ENCODE measurements at places on chromosomes 16 and 17.

DNA sequence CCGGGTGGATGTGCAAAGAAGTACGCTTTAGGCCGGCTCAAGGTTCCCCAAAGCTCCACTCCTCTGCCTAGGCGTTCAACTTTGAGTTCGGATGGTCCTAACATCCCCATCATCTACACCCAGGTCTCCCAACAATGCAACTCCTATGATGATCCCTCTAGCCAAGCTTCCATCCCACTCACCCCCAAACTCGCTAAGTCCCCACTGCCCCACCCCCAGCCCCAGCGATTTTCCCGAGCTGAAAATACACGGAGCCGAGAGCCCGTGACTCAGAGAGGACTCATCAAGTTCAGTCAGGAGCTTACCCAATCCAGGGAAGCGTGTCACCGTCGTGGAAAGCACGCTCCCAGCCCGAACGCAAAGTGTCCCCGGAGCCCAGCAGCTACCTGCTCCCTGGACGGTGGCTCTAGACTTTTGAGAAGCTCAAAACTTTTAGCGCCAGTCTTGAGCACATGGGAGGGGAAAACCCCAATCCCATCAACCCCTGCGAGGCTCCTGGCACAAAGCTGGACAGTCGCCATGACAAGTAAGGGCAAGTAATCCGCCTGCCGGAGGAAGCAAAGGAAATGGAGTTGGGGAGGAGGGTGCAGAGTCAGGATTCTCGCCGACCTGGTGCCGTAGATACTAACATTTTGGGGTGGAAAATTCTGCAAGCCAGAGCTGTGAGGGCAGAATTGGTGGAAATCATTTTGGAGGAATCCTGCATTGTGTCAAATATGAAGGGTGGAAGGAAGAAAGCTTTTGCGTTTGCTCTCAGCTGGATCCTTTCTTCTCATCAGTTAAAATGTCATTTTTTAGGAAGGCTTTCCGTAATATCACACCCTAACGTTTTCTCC lies at the start of gene TP53:
Gene TP53 (minus strand): TSS at position 419 of the 836 bp plus-strand sequence. CDS start 10,896 bp downstream, outside the sequence.
- H3K36me3 ChIP-seq, result peaks cover 51% of the 10 kb centered on the region
- peak; percentile 84 for DNase-seq
- H3K4me1 ChIP-seq, result peaks cover 38% of the 10 kb centered on the region
- H3K4me3 ChIP-seq, result peak within 1 kb of the TSS; percentile 88

DNA sequence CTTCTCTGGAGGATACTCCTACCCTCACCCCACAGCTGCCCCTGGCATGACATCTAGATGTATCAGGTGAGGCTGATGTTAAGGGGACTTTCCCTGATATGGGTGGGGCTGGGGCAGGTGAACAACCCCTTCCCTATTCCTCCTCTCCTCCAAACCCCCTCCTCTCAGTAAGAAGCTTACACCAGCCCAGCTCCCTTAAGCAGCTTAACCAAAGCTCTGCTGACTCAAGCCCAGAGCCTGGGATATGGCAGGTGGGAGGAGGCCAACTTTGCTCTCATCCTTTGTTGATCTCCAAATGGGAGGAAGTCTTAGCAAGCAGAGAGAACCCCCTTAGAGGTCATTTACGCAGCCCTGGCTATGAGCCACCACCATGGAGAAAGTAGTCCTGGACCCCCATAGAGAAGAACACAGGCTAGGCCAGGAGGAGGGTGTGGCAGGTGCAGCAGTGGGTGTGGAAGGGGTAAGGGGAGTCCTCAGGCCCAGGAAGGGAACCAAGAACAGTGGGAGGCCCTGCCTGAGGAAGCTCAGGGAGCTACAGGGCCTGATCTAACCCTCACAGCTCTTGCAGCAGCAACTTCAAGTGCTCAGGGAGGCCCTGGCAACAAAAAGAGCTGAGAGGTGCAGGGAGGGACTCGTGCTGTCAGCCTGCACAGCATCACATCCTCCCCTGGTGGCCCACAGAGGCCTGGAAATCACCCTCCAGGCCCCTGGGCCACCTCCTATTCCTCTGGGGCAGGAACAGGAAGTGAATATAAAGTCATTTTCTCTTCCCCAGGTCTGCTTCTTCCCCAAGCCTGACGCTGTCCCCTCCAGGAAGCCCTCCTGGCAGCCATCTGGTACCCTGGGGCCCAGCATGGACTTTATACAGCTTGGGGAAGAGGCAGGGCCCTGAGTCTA lies 2.9 kb downstream of the UNC119 start:
- H3K4me1 ChIP-seq, result peaks cover 51% of the 10 kb centered on the region
- H3K36me3 ChIP-seq, result peaks cover 4% of the 10 kb centered on the region
- H3K27ac ChIP-seq, result peak overlapping the region; percentile 95
- no peaks in the 10 kb centered on the region for H3K27me3 ChIP-seq
- H3K4me3 ChIP-seq, result peak overlapping the region; percentile 95

DNA sequence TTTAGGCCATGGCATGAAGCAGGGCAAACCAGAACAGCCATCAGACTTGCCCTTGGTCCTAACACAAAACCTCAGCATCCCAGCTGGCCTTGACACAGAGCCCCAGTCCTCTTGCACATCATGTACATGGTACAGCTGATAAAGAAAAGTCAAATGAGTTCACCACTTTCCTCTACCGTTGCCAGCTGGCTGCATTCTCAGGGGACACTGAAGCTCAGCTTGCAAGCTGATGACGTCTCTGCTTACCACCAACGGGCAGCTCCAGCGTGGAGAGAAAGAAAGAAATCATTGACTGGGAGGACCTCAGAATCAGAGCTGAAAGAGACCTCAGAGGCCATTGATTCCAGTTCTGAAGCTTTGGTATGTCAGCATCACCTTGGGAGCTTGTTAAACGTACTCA lies 80.7 kb upstream of the CES5A start:
- H3K36me3 ChIP-seq, result no peaks in the 10 kb centered on the region
- no peak overlapping the region for H3K4me3 ChIP-seq
- no peak for DNase-seq
- peaks cover 1% of the 10 kb centered on the region for H3K4me1 ChIP-seq
- H3K27ac ChIP-seq, result no peak overlapping the region

GRCh38 chr16:11551842-11552241 lies 34.9 kb downstream of the LITAF start:
- H3K27ac ChIP-seq, result peak overlapping the region; percentile 70
- H3K4me3 ChIP-seq, result no peak overlapping the region
- no peaks in the 10 kb centered on the region for H3K27me3 ChIP-seq
- no peak for DNase-seq
- peaks cover 46% of the 10 kb centered on the region for H3K4me1 ChIP-seq

DNA sequence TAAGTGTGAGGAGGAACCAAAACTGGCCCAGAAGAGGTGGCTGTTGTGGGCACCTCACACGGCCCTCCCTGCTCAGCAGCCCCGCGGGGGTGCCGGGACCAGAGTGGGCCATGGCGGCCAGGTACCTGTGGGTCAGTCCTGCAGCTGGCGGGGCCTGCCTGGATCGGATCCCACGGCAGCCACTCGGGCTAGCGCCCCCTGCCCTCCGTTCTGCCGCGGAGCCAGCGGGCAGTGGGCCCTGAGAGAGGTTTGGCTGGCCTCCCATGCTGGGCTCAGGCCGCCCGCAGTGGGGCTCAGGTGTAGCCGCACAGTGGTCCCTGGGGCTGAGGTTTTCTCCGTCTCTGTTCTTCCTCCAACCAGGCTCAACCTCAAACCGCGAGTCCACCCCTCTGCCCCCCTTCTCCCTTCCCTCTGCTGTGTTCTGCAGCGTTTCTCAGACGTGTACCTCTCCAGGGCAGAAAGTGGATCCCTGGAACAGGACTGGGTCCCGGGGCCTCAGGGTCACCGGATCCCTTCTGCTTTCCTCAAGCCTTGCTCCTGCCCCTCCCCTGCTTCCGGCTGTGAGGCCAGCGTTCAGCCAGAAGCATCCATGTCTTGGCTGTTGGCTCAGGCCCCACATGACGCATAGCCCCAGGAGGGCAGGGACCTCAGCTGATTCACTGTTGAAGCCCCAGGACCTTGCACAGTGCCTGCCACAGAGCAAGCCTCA lies 28.6 kb upstream of the ITGA3 start:
- H3K27ac ChIP-seq, result no peak overlapping the region
- H3K4me1 ChIP-seq, result peaks cover 13% of the 10 kb centered on the region
- DNase-seq, result no peak
- H3K27me3 ChIP-seq, result peaks cover 21% of the 10 kb centered on the region
- H3K4me3 ChIP-seq, result peak overlapping the region; percentile 62

GRCh38 chr17:27633312-27634025 lies 2.5 kb downstream of the LGALS9 start:
- H3K27me3 ChIP-seq, result no peaks in the 10 kb centered on the region
- peaks cover 25% of the 10 kb centered on the region for H3K4me1 ChIP-seq
- peak overlapping the region; percentile 35 for H3K27ac ChIP-seq
- no peak overlapping the region for H3K4me3 ChIP-seq

DNA sequence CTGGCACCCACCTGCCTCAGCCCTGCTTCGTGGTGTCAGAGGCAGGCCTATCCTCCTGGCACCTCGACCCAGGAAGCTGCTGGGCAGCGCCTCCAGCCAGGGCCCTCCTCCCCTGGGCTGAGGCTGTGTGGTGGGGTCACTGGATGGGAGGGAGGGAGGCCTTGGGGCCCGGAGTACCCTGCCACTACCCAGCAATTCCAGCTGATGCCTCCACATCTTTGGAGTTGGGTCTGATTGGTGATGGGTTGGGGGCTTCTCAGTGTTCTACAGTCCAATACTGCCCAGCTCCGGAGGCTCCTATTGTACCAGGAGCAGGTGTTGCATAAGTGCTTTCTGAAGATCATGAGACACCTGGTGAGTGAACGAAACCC lies 48.0 kb downstream of the USP22 start:
- DNase-seq, result no peak
- H3K36me3 ChIP-seq, result peaks cover 10% of the 10 kb centered on the region
- no peak overlapping the region for H3K27ac ChIP-seq
- H3K27me3 ChIP-seq, result no peaks in the 10 kb centered on the region
- H3K4me1 ChIP-seq, result peaks cover 11% of the 10 kb centered on the region

DNA sequence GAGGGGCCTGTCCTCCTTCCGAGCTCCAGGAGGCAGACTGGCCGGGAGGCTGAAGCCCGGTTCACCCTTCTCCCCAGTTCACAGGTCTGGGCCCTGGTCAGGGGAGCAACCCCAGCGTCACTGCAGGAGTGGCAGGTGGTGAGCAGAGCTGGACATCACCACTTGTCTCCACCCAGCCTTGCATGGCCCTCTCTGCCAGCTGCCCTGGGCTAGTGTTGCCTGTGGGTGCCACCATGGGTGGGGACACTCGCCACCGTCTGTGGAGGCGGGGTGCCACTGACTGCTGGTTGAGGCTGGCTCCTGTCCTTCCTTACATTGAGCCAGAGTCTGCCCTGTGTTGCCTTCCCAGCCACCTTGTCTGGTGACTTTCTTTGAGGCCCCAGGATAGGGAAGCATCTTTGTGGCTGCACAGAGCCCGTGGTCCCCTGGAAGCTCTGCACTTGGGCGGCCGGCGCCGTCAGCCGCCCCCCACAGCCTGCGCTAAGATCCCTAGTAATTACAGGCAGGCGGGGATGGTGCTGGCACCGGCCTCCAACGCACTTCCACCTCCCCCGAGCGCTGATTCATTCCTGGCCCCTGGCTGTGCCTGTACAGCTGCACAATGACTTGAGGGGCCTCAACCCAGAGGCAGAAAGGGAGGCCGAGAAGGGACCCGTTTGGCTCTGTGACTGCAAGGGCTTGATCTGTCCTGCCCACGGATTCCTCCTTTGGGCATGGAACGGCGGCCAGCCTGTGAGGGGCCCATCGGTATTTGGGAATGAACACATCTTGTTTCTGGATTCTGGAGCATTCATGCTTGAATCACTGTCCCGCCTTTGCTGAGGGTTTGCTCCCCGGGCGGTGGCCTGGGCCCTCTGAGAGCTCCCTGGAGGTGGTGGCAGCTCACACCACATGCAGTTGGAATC lies 5.2 kb downstream of the BAIAP2 start:
- no peak overlapping the region for H3K4me3 ChIP-seq
- H3K27ac ChIP-seq, result no peak overlapping the region
- H3K27me3 ChIP-seq, result no peaks in the 10 kb centered on the region

GRCh38 chr16:85586380-85587104 lies 26.6 kb upstream of the GSE1 start:
- H3K36me3 ChIP-seq, result peaks cover 32% of the 10 kb centered on the region
- DNase-seq, result no peak
- no peaks in the 10 kb centered on the region for H3K27me3 ChIP-seq
- no peak overlapping the region for H3K4me3 ChIP-seq
- no peak overlapping the region for H3K27ac ChIP-seq
- H3K4me1 ChIP-seq, result peaks cover 28% of the 10 kb centered on the region

- DNase-seq, result no peak
- H3K27me3 ChIP-seq, result no peaks in the 10 kb centered on the region
- H3K4me3 ChIP-seq, result peak overlapping the region; percentile 6
- H3K4me1 ChIP-seq, result peaks cover 17% of the 10 kb centered on the region
Measured at GRCh38 chr16:11681556-11681955, 13.3 kb downstream of the SNN start.

DNA sequence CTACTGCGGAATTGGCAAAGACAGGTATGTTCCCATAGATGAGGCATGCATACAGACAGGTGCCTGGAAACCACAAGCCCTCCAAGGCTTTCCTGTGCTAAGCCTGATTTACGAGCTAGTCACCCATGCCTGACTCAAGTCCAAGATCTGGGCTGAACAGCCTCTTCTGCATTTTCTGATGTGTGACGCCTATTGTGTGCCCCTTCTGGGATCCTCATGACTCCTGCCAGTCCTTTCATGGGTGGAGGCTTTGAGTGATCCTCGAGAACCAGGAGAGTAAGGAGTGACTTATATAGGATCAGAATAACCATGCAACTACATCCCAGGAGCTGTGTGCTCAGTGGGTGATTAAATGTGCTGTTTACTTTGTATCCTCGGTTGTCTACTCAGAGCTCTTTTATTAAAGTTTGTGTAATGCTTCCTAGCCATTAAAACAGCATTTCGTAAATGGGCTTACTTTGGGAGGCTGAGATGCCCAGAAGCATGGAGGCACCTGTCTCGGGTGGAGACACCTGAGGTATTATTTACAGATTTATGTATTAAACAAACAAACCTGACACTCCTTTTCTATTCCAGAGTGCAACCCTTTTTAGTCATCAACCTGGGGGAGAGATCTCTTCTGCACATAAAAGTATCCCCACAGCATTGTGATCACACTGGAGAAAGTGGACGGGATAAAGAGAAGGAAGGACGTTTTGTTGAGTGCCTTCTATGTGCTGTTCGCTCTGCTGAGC lies 373.0 kb upstream of the DYNLRB2 start:
- peaks cover 12% of the 10 kb centered on the region for H3K27me3 ChIP-seq
- no peak for DNase-seq
- H3K4me3 ChIP-seq, result no peak overlapping the region
- no peaks in the 10 kb centered on the region for H3K4me1 ChIP-seq
- no peaks in the 10 kb centered on the region for H3K36me3 ChIP-seq

DNA sequence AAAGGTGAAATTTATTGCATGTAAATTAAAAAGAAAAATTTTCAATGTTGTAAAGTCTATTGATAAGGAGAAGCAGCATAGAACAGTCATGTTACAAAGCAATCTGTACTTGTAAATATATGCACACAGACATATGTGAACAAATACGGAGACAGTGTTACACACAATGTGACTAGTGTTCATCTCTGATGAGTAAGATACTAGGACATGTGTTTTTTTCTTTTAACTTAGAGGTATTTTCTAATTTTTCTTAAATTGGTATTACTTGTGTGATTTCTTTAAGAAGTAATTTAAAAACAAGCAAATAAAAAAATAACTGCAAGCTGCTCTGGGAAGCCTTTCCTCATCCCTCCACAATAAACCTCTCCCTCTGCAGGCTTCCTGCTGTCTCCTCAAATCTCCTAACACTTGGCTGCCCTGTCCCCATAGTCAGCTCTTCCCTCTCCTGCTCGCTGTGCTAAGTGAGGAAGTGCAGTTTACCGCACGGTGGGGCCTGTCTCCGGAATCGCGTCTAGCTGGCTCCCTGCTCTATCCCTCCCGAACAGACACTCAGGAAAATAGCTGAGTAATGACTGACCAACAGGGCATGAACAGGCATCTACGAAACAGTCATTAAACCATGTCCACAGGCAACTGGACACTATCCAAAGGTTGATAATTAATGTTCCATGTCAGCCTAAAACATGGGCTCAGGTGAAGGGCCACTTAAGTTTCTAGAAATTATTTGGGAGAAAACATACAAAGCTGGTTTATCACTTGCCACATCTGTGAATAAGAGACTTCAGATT lies 35.9 kb downstream of the CMTM4 start:
- no peaks in the 10 kb centered on the region for H3K4me1 ChIP-seq
- no peaks in the 10 kb centered on the region for H3K36me3 ChIP-seq
- no peak overlapping the region for H3K27ac ChIP-seq
- DNase-seq, result no peak
- H3K27me3 ChIP-seq, result peaks cover 13% of the 10 kb centered on the region
